ENCODE measurements at places on chromosomes 16 and 17.

GRCh38 chr16:1474082-1474795, 589 bp downstream of the CLCN7 start:
- no peak for DNase-seq

GRCh38 chr16:8655184-8655717, 19.2 kb upstream of the ABAT start:
- DNase-seq, result peak; percentile 66

DNA sequence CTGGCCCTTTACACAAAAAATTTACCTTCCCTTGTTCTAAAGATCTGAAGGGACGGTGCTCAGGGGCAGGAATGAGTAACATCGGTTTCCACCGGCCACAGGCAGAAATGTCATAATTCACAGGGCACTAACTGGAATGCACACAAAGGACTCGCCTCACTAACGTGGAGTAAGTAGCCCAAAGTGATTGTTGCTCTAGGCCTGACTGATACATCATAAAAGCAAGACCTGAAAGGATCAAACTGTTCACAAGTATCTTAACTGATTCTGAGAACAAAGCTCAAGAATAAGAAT, 8.9 kb upstream of the TCF25 start:
- no peak for DNase-seq

DNA sequence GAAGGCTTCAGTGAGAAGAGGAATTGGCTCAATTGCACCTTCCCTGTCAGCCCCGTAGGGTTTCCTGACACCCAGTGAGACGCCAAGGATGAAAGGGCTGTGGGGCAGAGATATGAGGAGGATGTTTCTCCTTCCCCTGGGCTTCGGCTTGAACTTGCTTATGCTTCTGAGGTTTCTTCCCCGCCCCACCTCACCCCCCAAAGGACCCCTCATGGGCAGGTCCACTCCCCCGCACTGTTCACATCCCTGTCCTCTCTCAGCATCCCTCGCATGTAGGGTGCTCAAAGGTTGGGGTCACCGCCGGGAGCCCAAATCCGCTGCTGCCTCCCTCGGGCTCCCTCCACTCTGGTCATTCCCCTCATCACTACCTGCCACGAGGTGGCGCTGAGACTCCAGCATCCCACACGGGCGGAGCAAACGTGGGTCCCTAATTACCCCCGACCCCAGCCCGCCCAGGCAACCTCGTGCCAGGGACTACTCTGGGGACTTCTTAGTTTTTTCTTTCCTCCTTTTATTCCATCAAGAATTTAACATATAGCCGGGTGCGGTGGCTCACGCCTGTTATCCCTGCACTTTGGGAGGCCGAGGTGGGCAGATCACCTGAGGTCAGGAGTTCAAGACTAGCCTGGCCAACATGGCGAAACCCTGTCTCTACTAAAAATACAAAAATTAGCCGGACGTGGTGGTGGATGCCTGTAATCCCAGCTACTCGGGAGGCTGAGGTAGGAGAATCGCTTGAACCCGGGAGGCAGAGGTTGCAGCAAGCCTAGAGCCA, 3.3 kb upstream of the TRARG1 start:
- peak; percentile 49 for DNase-seq

DNA sequence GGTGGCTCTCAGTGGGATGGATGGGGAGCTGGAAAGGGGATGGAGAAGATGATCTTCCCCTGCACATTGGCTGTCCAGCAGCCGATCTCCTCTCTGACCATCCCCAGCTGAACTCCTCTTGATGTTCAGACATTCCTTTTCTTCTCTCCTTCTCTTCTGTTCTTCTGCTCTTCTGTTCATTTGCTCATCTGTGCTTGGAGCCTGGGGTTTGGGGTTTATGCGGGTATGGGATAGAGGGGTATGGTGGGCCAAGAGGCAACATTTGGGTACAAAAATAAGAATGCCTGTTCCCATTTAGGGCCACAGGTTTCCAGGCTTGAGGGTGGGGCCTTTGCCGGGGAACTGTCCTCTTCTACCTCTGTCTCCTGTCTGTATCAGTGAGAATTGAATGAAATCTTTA, 205.4 kb upstream of the XYLT1 start:
- DNase-seq, result no peak

DNA sequence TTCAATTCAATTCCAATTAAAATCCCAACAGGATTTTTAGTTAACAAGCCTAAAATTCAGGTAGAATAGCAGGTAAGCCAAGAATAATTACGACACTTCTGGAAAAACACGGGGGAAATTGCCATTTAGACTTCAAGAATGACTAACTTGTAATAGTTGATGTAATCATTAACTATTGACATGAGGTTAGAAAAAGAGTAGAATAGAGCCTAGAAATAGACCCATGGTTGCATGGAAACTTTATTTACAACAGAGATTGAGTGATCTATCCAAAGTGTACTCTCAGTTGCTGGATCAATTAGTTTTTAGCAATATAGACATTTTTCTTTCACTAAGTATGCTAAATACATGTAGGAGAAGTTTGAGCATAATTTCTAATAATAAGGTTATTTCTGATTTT, 3.6 kb upstream of the SLC13A5 start:
- no peak for DNase-seq

- DNase-seq, result peak; percentile 48
Observed at GRCh38 chr17:7632492-7632894, 2.6 kb downstream of the SHBG start.

DNA sequence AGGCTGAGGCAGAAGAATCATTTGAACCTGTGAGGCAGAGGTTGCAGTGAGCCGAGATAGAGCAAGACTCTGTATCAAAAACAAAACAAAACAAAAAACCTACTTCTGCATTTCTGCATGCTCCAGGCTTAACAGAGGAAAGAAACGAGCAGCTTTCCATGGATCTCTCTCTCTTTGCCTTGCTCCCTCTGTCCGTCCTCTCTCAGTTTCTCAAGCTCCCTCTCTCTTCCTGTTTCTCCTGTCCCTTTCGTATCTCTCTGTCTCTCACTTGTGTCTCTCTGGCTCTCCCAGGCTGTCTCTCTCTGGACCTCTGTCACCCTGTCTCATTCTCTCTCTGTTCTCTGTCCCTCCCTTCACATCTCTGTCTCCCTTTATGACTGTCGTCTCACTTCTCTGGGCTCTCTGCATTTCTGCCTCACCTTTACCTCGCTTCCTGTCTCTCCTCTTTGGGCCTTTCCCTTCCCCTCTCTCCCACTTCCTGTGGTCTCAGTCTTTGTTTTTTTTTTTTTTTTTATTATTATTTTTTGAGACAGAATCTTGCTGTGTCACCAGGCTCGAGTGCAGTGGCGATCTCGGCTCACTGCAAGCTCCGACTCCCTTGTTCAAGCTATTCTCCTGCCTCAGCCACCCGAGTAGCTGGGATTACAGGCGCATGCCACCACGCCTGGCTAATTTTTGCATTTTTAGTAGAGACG, 4.1 kb upstream of the PITPNA start:
- no peak for DNase-seq

GRCh38 chr17:29059281-29059680, 16.3 kb downstream of the PIPOX start:
- no peak for DNase-seq

DNA sequence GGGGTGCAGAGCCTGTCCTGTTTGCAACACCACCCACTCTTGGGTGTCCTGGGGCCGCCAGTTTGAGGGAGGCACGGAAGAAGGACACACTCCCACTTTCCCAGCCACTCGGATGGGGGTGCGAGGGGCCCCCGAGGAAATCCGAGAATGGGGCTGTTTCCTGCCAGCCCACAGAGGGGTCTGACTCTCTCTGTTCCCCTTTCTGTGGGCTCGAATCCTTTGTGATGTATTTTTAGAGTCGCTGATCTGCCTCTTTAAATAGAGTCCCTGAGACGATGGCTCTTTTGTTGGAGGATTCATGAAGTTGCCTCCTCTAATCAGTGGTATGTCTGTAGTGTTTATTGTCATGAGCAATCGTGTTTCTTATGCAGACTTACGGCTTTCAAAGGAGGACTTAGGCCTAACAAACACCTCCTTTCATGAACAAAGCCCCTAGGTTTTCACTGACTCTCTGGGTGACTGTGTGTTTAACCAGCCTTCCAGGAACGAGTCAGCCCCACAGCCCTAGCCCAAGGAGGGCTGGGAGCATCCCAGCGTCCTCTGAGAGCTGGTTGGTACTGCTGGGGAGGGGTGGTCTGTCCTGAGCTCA, 29.1 kb downstream of the CIBAR2 start:
- DNase-seq, result no peak
